ENCODE measurements at places on chromosomes 6 and 20.

- DNase-seq: no peak
Measured at GRCh38 chr6:29675561-29675960, 5.4 kb downstream of the ZFP57 start.

DNA sequence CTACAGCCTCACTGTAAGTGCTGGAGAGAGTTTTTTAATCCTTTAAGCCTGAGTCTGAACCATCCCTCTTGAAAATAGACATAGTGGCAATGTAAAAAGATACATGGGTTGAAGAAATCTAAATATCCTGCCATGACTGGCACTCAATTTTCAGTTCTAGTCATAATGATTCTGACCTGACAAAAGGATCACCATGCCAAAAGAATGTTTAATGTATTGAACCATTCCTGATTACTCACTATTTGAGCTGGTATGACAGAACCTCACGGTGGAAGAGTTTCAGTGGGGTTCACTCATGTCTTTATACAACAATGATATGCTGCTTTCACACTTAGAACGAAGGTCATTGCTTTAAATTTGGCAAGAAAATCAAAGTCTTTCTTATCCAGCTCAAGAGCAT lies 93.4 kb downstream of the HIVEP2 start:
- DNase-seq: no peak

GRCh38 chr6:79824202-79824601 lies 123.2 kb downstream of the ELOVL4 start:
- no peak for DNase-seq

DNA sequence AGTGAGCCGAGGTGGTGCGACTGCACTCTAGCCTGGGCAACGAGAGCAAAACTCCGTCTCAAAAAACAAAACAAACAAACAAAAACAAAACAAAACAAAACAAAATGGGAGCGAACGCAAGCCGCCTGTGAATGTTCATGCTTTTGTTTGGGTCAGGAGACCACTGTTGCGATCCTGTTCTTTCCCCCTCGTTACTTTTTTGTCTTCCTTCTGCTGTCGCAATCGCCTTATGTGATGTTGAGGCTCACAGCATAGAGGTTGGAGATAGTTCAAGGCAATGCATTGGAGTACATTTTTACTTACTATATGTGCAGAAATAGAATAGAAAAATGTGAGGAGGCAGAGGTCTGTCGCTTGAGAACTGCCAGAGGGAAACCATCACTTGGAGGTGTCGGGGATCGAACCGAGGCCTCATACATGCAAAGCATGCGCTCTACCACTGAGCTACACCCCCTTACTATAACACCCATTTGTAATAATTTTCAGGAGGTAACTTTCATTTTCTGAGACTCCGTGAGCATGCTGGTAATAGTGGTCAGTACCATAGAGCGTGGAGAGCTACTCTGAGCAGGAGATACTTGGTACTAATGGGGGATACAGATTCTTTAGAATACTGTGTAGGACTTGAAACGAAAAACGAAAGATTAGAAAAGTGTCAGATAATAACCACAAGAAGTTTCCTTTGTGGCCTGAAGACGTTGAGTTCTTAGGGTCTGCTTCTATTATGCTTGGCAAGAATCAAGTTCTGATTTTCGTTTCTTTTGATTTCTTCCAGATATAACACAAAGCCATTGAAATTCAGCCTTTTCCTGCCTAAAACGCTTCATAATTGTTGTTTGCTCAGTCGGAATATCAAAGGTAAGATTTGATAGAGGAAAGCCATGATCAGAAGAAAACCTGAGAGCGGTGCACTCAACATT lies 121.1 kb downstream of the TRIM27 start:
- peak; percentile 71 for DNase-seq

- no peak for DNase-seq
Measured at GRCh38 chr6:19465256-19465655, 371.9 kb upstream of the ID4 start.

DNA sequence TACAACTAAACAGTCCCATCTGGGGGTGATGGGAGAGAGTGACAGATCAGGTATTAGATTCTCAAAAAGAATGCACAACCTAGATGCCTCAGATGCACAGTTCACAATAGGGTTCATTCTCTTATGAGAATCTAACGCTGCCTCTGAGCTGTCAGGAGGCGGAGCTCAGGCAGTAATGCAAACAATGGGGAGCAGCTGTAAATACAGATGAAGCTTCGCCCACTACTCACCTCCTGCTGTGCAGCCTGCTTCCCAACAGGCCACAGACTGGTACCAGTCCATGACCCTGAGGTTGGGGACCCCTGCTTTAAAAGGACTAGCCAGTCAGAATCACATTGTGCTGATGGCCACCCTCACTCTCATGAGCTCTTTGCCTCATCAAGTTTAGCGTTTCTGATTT lies 247.0 kb upstream of the KCNQ5 start:
- no peak for DNase-seq

- no peak for DNase-seq
Measured at GRCh38 chr6:148415511-148416260, 73.0 kb downstream of the SASH1 start.

DNA sequence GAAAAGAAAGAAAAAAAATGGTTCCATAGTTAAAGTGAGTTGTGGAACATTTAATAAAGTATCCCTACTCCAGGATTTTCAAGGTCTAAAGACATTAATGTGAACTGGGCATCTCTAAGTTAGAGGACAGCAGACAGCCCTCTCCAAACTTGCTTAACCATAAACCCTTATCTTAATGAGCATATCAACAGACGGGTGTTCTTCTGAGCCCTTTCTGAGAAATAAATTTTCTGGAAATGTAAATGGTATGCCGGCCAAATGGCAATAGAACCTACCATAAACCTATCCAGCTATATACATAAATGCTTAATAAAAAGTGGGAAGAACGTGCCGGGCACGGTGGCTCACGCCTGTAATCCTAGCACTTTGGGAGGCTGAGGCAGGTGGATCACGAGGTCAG lies 12.5 kb downstream of the SLC18B1 start:
- DNase-seq: no peak

DNA sequence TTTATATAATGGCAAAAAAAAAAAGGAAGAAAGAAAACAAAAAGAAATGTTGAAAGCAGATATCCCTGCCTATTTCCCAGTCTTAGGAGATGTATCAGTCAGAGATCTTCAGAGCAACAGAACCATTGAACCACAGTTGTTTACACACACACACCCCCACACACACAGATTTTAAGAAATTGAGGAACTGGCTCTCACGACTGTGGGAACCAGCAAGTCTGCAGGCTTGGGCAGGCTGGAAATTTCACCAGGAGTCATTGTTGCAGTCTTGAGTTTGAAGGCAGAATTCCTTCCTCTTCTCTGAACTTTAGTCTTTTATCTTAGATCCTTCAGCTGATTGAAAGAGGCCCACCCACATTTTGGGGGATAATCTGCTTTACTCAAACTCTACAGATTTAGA lies 380.9 kb downstream of the CDKAL1 start:
- no peak for DNase-seq

DNA sequence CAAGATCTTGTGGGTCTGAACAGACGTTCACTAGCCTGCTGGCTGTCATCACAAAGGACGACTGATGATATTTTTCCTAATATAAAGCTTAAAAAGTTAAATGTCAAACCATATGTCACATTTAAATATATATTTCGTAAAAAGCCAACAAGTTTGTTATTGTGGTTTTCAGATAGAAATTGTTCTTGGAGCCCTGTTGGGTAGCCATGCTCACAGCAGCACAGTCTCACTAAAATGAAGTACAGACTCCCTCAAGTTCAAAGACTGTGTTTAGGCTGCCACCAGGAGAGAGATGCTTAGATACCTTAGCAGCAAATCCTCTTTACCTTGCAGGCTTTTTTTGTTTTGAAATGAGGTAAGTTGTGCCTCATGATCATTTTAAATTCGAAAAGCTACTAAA lies 17.8 kb downstream of the EEF1E1 start:
- DNase-seq: no peak

DNA sequence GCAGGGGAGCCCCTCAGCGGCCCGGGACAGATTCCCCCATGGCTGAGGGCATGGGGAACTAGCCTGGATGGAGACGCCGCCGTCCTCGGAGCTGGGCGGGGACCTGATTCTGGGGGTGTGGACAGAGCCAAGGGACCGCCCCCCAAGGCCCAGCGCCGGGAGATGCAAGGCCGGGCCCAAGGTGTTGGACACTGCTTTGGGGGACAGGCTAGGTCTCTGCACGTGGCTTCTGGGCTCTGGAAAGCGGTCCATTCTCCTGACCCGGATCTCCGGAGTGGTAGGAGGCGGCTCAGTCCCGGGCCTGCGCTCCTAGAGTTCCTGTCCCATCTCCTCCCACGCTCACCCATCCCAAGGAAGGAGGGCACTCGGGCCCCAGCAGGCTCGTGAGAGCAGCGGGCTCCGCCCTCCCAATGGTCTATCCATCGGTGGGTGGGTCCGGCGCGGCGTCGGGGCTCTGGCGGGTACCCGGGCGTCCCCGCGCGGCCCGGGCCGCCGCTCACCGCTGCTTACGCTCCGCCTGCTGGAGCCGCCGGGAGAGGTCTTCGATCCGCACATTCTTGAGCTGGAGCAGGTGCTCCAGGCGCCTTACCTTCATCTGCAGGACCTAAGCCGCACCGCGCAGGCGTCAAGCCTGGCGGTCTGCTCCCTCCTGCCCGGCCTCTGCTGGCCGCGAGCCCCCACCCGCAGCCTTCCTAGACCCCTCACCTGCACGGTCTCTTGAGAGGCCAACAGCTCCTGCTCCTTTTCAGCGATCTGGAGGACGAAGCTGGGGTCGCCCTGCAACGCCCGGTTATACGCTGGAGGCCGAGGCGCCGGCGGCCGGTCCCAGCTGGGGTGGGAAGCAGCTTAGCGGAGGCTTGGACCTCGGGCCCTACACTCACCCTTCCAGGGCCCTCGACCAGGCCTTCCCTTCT lies 3.3 kb downstream of the SPEF1 start:
- DNase-seq: no peak
